Stomach (tissue), 19 donors: ENCODE measurements at places on chromosomes 12 and 14. TPM values are rescaled to one million over a fixed set of nuclear protein-coding genes. Genes with fewer than 3 reads are reported as not detected.

The PNN gene
- total RNA-seq: 53.2 TPM

The PHETA1 gene
- 18.7 TPM for total RNA-seq

The DDN gene
- total RNA-seq: not detected

The MYL2 gene
- total RNA-seq: 1.1 TPM

The C12orf60 gene
- total RNA-seq: 1.5 TPM

The CAPZA3 gene
- 1.8 TPM for total RNA-seq

The VPS29 gene
- 7.8 TPM for total RNA-seq

The ARG2 gene
- total RNA-seq: 2.0 TPM

The ZDHHC22 gene
- total RNA-seq: not detected

The RNASE1 gene
- total RNA-seq: 604 TPM

The RASSF8 gene
- total RNA-seq: 18.7 TPM

The LMNTD1 gene
- total RNA-seq: not detected

The AICDA gene
- not detected for total RNA-seq

The LYZ gene
- 25.1 TPM for total RNA-seq

The MFAP5 gene
- 282 TPM for total RNA-seq

The CCDC63 gene
- total RNA-seq: not detected

The GPR137C gene
- total RNA-seq: 3.9 TPM

The SIX6 gene
- total RNA-seq: not detected

The PALS1 gene
- total RNA-seq: 26.8 TPM

The IFT81 gene
- total RNA-seq: 50.2 TPM

The IQSEC3 gene
- 0.73 TPM for total RNA-seq

The CPNE6 gene
- not detected for total RNA-seq

The MYO1A gene
- total RNA-seq: 18.7 TPM

The ZBTB39 gene
- 3.3 TPM for total RNA-seq

The GZMB gene
- 0.92 TPM for total RNA-seq

The C12orf54 gene
- not detected for total RNA-seq

The TMEM119 gene
- 11.2 TPM for total RNA-seq

The KCNH3 gene
- total RNA-seq: not detected

The VWF gene
- 69.6 TPM for total RNA-seq

The KRT85 gene
- total RNA-seq: not detected

The RPL6 gene
- total RNA-seq: 807 TPM

The TMEM52B gene
- 0.14 TPM for total RNA-seq

The FITM1 gene
- total RNA-seq: not detected

The VRTN gene
- not detected for total RNA-seq

The POU6F1 gene
- 5.9 TPM for total RNA-seq

The GLIPR1L2 gene
- total RNA-seq: not detected

The ASCL1 gene
- 0.29 TPM for total RNA-seq
